ENCODE measurements at places on chromosomes 1 and 21. TPM values are rescaled to one million over a fixed set of nuclear protein-coding genes. Genes with fewer than 3 reads are reported as not detected.

- H3K27me3 ChIP-seq = no peaks in the 10 kb centered on the region
- H3K4me1 ChIP-seq = no peaks in the 10 kb centered on the region
- H3K27ac ChIP-seq = no peak overlapping the region
- H3K4me3 ChIP-seq = no peak overlapping the region
- no peak for DNase-seq
These were observed 132.5 kb downstream of the PRDM2 start for GRCh38 chr1:13832536-13832935.

Gene OR2AK2
- total RNA-seq = not detected

Gene KPRP
- not detected for total RNA-seq

Gene PPIAL4G
- total RNA-seq = not detected

DNA sequence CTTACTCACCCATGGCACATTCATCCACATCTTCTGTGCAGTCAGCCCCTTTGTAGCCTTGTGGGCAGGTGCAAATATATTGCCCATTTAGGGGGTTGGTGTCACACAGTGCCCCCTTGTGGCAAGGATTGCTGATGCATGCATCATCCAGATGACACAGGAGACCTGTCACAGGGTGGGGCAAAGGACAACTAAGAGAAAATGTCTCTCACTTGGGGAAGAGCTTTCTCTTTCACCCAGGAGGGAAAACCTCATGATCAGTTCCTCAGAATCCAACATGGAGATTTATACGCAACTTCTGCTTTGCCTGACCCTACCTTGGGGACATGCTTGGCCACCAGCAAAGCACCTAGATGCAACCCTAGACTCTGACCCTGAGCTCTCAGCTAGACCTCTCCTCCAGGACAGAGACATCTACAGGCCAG, 71.8 kb upstream of the ADAM30 start:
- H3K36me3 ChIP-seq = peaks cover 49% of the 10 kb centered on the region
- H3K4me3 ChIP-seq = no peak overlapping the region
- peaks cover 15% of the 10 kb centered on the region for H3K4me1 ChIP-seq
- DNase-seq = peak; percentile 67

Gene OR2L2
- total RNA-seq = 0.08 TPM

Gene HSD3B1
- not detected for total RNA-seq

DNA sequence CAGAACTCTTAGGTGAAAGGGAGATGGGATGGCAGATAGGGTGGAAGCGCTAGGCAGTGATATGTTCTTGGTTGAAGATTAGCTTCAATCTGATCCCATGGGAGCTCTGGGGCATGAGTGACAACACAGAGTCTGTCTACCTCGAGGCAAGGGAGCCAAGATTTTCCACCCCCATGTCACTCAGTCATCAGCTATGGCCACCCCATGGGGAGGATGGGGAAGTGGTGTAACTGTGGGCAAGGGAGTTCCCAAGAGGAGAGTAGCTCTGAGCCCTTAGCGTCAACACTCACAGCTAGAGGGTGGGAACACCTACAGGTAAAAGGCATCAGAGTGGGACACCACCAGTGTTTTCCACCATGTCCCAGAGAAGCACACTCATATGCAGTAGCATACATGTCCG, 30.3 kb upstream of the C1QA start:
- H3K27ac ChIP-seq = no peak overlapping the region
- H3K36me3 ChIP-seq = no peaks in the 10 kb centered on the region
- H3K4me1 ChIP-seq = no peaks in the 10 kb centered on the region
- H3K27me3 ChIP-seq = peaks cover 14% of the 10 kb centered on the region
- H3K4me3 ChIP-seq = no peak overlapping the region

Gene CFAP107
- not detected for total RNA-seq

Gene GBP7
- total RNA-seq = not detected

Gene C1orf94
- not detected for total RNA-seq

Gene SMYD3
- total RNA-seq = 21.7 TPM

DNA sequence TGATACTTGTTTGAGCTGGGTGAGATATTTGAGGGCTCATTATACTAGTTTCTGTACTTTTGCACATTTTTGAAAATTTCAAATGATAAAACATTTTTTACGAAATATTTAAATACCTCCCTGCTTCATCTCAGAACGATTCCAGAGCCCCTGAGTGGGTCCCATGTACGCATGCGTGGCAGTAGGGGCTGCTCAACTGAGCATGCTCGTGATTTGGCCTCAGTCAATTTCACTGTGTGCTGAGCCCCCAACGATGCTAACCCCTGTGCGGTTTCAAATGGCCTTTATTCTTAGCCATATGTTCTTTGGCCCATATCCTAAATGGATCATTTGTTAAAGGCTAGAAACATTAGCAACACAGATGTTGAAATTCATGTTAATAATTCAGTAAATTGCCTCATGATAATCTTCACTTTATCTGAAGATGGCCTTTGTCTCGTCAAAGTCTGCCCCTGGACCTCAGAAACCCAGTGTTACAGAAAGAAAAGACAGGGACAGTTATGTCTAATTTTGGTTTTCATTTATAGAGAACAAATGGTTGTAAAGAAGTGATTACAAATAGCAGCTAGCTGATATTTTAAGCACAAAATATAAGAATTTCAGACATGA, 108.2 kb downstream of the MRPS6 start:
- no peak for DNase-seq
- peaks cover 5% of the 10 kb centered on the region for H3K36me3 ChIP-seq
- no peak overlapping the region for H3K4me3 ChIP-seq
- no peak overlapping the region for H3K27ac ChIP-seq
- H3K27me3 ChIP-seq = peaks cover 2% of the 10 kb centered on the region
- peaks cover 14% of the 10 kb centered on the region for H3K4me1 ChIP-seq

DNA sequence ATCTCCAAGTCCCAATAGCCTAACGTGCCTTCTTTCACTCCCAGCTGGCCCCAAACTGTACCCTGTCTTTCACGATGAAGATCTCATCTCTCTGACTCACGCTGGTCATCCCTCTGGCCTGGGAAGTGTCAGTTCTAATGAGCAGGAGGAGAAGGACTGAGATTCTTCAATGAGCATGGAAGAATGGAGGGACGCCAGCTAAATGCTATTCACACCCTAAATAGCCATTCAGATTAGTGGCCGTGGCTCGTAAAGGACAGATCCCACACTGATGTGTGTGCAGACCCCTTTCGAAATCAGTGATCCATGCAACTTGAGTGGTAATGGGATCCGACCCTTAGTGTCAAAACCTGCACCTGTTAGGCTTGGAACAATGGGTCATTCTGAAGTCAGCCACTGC, 75.9 kb upstream of the SMYD2 start:
- no peaks in the 10 kb centered on the region for H3K36me3 ChIP-seq
- peaks cover 13% of the 10 kb centered on the region for H3K27me3 ChIP-seq
- no peaks in the 10 kb centered on the region for H3K4me1 ChIP-seq
- DNase-seq = no peak
- H3K27ac ChIP-seq = no peak overlapping the region

Gene UBE2Q1
- 106 TPM for total RNA-seq

GRCh38 chr1:244336232-244336899, 115.3 kb downstream of the ADSS2 start:
- no peak overlapping the region for H3K4me3 ChIP-seq
- no peak for DNase-seq
- no peaks in the 10 kb centered on the region for H3K36me3 ChIP-seq
- peaks cover 8% of the 10 kb centered on the region for H3K4me1 ChIP-seq

GRCh38 chr1:30410153-30410851, 313.1 kb downstream of the MATN1 start:
- H3K27ac ChIP-seq = no peak overlapping the region
- DNase-seq = no peak
- no peaks in the 10 kb centered on the region for H3K36me3 ChIP-seq
- H3K27me3 ChIP-seq = peaks cover 11% of the 10 kb centered on the region

Gene ZNF692
- 89.6 TPM for total RNA-seq

DNA sequence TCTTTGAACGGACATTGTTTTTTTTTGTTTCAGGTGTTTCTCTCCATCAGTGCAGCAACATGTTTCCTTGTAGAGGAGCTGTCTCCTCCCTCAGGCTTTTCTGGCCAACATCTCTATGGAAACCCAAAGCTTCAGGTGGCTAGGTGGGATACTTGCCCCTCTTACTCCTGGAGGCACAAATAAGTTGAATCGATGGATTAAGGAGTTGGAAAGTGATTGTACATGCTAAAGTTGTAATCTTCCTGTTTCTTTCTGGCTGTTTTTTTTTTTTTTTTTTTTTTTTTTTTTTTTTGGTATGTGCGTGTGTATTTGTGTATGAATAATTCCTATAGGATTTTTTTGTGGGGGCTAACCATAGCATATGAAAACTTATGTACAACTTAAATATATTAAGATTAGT, 10.6 kb downstream of the USP25 start:
- no peak overlapping the region for H3K27ac ChIP-seq
- H3K4me1 ChIP-seq = peaks cover 57% of the 10 kb centered on the region
- H3K27me3 ChIP-seq = peaks cover 1% of the 10 kb centered on the region
- no peak for DNase-seq
- H3K36me3 ChIP-seq = peaks cover 15% of the 10 kb centered on the region
- H3K4me3 ChIP-seq = no peak overlapping the region

Gene MEX3A
- 0.27 TPM for total RNA-seq

DNA sequence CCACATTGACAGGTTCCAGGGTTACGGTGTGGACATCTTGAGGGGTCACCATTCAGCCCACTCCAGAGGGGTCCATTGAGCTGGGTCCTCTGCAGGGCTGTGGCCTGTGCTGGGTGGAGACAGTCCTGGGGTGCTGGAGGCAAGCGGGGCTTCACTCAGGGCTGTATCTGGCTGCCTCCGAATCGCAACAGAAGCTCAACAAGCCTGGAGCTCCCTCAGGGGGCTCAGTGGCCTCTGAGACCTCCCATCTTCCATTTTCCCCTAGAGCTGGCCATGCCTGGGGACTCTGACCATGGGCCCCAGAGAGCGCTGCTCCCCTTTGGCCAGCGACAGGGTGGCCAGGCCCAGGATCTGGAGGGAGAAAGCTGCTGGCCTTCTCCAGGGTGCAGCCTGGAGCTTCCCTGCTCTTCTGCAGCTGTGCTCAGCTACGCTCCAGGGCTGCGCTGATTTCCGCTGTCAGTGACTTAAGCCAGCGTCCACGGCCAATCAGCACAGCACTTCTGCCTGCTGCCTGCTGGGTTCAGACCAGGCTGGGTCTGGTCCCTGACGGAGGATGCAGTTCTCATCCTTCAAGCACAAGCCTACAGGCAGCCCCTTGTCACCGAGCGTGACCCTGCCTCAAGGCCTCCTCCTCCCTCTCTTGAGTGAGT, 45.0 kb upstream of the ADARB1 start:
- DNase-seq = no peak
- H3K4me1 ChIP-seq = no peaks in the 10 kb centered on the region
- H3K27me3 ChIP-seq = peaks cover 11% of the 10 kb centered on the region
- no peak overlapping the region for H3K27ac ChIP-seq

Gene CENPF
- 51.7 TPM for total RNA-seq

Gene FCN3
- not detected for total RNA-seq

Data from activated T-helper 1 cell treated with anti-CD3 and anti-CD28 coated beads, Interleukin-12 subunit alpha, Interleukin-12 subunit beta, Interleukin-2, Interleukin-4 antibody, amounts not matched to agents 30 ng/mL and 10 ng/mL and 1 ng/mL, durations not matched to agents 14 hours and 24 hours and 36 hours (primary cell).